ENCODE measurements at places on chromosomes 5 and 9. TPM values are rescaled to one million over a fixed set of nuclear protein-coding genes. Genes with fewer than 3 reads are reported as not detected.
A peak's percentile ranks its signal among the peaks of the same experiment; 100 is the strongest.

DNA sequence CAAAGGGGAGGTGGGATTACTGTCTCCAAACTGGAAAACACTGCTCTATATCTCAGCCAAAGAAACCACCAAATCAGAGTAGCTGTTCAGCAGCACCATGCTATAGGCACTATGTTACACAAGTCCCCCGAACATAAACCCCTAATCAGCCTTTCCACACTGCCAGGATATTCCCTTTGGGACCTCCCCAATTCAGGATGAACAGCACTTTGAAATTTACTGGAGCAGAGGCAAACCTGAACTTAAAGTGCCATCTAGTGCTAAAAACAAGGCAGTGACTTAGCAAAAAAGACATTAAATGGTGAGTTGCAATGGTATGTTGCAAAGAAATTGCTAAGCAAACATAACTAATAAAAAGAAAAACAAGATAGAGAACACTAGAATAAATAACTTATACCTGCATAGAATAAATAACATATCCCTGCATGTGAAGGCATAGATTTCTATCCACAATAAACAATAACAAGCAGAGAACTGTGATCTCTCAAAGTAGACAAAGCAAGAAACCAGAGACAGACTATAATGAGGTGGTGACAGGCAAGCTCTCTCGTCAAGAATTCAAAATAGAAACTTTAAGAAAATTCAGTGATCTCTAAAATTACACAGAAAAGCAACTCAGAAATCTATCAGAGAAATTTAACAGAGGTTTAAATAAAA, 584.4 kb upstream of the ACO1 start:
- H3K27me3 ChIP-seq = no peaks in the 10 kb centered on the region
- no peak overlapping the region for H3K4me3 ChIP-seq
- H3K27ac ChIP-seq = no peak overlapping the region
- no peaks in the 10 kb centered on the region for H3K4me1 ChIP-seq
- peaks cover 3% of the 10 kb centered on the region for H3K36me3 ChIP-seq

GRCh38 chr9:19464764-19465585, 56.2 kb downstream of the ACER2 start:
- no peaks in the 10 kb centered on the region for H3K27me3 ChIP-seq
- no peaks in the 10 kb centered on the region for H3K4me1 ChIP-seq
- H3K36me3 ChIP-seq = no peaks in the 10 kb centered on the region
- no peak overlapping the region for H3K27ac ChIP-seq
- peak; percentile 86 for DNase-seq
- H3K4me3 ChIP-seq = peak overlapping the region; percentile 83

GRCh38 chr5:96470785-96471184, 37.7 kb upstream of the PCSK1 start:
- peaks cover 3% of the 10 kb centered on the region for H3K4me1 ChIP-seq
- no peak overlapping the region for H3K4me3 ChIP-seq
- H3K27me3 ChIP-seq = no peaks in the 10 kb centered on the region

- H3K27ac ChIP-seq = no peak overlapping the region
- no peaks in the 10 kb centered on the region for H3K27me3 ChIP-seq
- no peaks in the 10 kb centered on the region for H3K36me3 ChIP-seq
- H3K4me1 ChIP-seq = no peaks in the 10 kb centered on the region
- no peak overlapping the region for H3K4me3 ChIP-seq
Measured at GRCh38 chr5:143542798-143543144, 139.3 kb upstream of the NR3C1 start.

DNA sequence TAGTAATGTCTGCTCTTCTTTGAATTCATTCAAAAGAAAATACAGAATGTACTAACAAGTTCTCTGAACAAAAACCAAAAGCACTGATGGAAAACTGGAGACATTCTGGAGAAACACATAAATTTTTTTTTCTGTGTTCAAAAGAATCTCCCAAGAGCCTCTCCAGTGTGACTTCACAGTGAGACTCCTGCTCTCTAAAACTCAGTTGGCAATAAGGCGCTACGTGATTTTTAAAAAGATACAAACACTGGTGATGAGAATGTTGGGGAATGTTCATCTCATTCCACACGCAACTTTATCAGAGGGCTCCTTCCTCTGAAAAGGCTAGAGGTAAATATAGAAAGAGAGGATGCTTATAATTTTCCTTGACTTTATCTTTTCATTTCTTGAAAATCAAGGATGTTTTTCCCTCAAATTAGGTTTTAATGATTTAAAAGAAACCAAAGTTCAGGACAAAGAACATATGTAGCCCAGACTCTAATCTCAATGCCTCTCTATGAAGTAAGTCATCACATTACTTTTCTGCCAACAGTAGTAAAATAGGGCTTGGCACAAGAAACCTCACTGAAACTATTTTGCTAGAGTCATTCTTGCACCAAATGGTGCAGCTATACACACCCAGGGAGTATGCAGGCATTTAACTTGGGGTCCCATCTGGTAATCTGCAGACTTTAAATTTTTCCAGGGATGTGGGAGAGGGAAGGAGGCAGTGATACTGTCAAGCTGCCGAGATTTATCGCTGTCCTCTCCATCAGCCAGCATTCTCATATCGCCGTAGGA, 12.9 kb upstream of the AOPEP start:
- H3K4me3 ChIP-seq = no peak overlapping the region
- H3K27me3 ChIP-seq = no peaks in the 10 kb centered on the region
- DNase-seq = no peak
- no peaks in the 10 kb centered on the region for H3K4me1 ChIP-seq
- H3K36me3 ChIP-seq = no peaks in the 10 kb centered on the region

DNA sequence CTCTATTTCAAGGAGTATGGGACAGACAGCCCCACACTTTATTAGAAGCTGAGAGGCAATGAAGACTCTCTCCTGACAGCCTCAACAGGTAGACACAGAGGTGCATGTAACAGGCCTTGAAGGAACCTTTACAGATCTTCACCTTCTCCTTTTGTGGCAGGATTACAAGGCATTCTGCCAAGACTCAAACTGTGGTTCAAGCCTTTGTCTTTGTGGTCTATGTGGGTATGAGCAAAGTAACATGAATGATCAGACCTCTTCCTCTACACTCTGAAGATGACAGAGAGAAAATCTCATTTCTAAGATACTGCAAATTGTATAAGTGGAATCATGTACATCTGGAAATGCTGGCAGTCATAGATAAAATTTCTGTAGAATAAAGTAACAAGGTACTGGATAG, 346.9 kb downstream of the CDH9 start:
- no peak overlapping the region for H3K27ac ChIP-seq
- no peaks in the 10 kb centered on the region for H3K36me3 ChIP-seq
- no peaks in the 10 kb centered on the region for H3K4me1 ChIP-seq
- no peaks in the 10 kb centered on the region for H3K27me3 ChIP-seq
- no peak overlapping the region for H3K4me3 ChIP-seq

- no peaks in the 10 kb centered on the region for H3K4me1 ChIP-seq
- no peaks in the 10 kb centered on the region for H3K36me3 ChIP-seq
- DNase-seq = peak; percentile 31
- no peak overlapping the region for H3K4me3 ChIP-seq
- no peak overlapping the region for H3K27ac ChIP-seq
Measured at GRCh38 chr5:143979044-143979690, 167.2 kb downstream of the HMHB1 start.

DNA sequence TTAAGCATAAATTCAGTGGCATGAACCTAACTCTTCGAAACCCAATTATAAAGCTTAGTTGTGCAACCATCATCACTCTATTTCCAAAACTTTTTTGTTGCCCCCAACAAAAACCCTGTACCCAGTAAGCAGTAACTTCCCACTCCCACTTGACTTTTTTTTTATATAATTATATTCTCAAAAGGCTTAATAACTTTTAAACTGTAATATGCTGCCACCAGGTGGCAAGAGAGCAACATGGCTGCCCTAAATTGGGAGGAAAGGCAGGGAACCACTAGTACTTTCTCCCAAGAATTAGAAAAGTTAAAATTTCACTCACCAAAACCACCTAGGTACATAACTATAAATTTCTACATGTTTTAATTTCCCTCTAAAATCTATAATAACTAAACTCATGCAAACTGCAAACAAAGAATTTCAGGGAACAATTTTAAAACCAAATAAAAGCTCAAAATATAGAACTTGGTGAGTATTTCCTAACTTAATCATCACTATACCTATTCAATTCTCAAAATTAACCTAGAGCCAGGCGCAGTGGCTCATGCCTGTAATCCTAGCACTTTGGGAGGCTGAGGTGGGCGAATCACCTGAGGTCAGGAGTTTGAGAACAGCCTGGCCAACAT, 50.2 kb upstream of the RNF38 start:
- peaks cover 9% of the 10 kb centered on the region for H3K4me1 ChIP-seq
- peaks cover 6% of the 10 kb centered on the region for H3K36me3 ChIP-seq
- DNase-seq = no peak
- H3K27me3 ChIP-seq = no peaks in the 10 kb centered on the region

DNA sequence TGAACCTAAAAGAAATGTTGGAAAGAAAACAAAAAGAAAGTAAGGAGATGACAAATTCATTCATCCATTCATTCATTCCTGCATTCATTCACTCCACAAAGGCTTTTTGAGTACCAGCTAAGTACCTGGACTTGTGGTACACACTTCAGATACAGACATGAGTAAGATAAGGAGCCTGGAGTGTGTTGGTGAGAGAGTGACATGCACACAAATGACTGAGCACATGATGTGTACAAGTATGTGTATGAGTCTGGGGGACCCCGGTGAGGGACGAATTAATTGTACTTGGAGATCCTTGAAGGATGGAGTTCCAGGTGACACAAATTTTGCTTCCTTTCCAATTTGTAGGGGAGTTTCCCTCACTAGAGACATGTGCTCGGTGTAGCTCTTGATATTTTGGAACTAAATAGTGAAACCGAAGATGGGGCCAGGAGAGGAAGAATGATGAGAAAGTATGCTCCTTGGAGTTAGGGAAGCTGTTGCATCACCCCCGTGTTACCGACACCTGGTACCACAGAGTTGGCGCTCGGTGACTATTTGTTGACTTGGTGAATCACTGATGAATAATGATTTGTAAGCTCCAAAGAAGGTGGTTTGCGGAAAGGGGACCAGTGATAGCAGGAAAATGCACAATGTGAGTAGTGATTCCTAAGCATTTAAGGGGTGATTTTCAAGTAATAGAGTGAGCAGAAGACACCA, 509.8 kb downstream of the CCDC171 start:
- no peak overlapping the region for H3K27ac ChIP-seq
- no peaks in the 10 kb centered on the region for H3K4me1 ChIP-seq
- H3K4me3 ChIP-seq = no peak overlapping the region
- H3K27me3 ChIP-seq = no peaks in the 10 kb centered on the region
- DNase-seq = no peak

GRCh38 chr9:7439355-7439995, 360.1 kb downstream of the DMAC1 start:
- H3K4me3 ChIP-seq = no peak overlapping the region
- DNase-seq = no peak
- H3K27me3 ChIP-seq = no peaks in the 10 kb centered on the region
- H3K36me3 ChIP-seq = no peaks in the 10 kb centered on the region

DNA sequence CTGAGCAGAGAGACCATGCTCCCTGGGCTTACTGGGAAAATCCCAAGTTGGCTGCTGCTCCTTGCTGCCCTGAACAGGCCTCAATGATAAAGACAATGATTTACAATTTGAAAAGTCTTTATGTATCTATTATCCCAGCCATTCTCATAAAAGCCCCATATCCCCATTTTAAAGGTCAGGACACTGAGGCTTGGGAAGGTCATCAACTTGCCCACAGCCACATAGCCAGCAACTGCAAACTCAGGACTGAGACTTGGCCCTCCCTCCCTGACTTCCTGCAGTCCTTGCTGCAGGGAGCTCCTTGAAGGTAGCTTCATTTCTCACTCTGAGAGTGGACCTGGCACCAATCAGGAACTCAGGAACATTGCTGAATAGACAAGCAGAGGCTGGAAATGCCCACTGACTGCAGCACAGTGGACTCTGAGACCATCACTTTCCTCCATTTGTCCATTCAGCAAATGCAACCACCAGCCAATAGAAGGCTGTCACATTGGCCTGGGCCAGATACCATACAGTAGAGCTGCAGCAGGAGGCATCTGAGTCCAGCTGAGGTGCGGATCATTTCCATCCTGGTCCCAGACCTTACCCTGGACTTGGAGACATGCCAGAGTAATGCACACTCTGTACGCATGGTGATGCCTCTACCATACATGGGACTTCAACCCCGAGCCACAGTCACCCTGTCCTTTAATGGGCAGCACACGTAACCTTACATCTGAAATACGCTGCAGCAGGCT, 18.3 kb downstream of the TNIP1 start:
- H3K4me3 ChIP-seq = no peak overlapping the region
- no peaks in the 10 kb centered on the region for H3K4me1 ChIP-seq
- no peaks in the 10 kb centered on the region for H3K27me3 ChIP-seq
- no peak overlapping the region for H3K27ac ChIP-seq
- peaks cover 20% of the 10 kb centered on the region for H3K36me3 ChIP-seq

GRCh38 chr9:26412446-26412845, 480.2 kb downstream of the CAAP1 start:
- no peaks in the 10 kb centered on the region for H3K27me3 ChIP-seq
- no peak for DNase-seq
- no peak overlapping the region for H3K27ac ChIP-seq
- H3K36me3 ChIP-seq = no peaks in the 10 kb centered on the region

DNA sequence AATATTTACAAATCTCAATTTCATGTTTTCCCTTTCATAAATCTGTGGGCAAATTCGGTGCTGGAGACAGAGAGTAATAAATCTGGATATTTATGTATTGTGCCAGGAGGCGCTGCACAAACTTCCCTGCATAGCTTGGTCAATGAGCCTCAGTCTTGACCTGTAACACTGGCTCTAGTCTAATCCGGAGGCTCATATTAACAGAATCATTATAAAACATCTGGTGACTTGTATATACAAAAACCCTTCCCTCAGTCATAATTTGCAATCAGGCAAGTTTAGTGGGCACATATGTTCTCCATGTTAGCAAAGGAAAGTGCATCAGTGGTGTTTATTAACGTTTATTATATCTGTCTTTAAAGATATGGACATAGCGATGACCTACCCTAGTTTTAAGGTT, 104.0 kb upstream of the BNC2 start:
- no peak overlapping the region for H3K27ac ChIP-seq
- no peak overlapping the region for H3K4me3 ChIP-seq
- H3K4me1 ChIP-seq = no peaks in the 10 kb centered on the region
- H3K27me3 ChIP-seq = no peaks in the 10 kb centered on the region

- no peaks in the 10 kb centered on the region for H3K27me3 ChIP-seq
- no peak overlapping the region for H3K4me3 ChIP-seq
- peaks cover 7% of the 10 kb centered on the region for H3K4me1 ChIP-seq
- H3K36me3 ChIP-seq = no peaks in the 10 kb centered on the region
- no peak for DNase-seq
Measured at GRCh38 chr5:171433982-171434676, 14.7 kb downstream of the FGF18 start.

The GFM2 gene
- total RNA-seq = 30.0 TPM

The PTPN3 gene
- 2.2 TPM for total RNA-seq

The TMEM245 gene
- 37.9 TPM for total RNA-seq

The LPAR1 gene
- total RNA-seq = 0.99 TPM

The OSTF1 gene
- 16.1 TPM for total RNA-seq

The SPATA31E1 gene
- 0.09 TPM for total RNA-seq

The GPRIN1 gene
- total RNA-seq = 10.8 TPM

The UBE2QL1 gene
- 0.11 TPM for total RNA-seq

Data from H9 (cell line).